ENCODE measurements at places on chromosomes 11 and 22.

GRCh38 chr11:1047595-1048156 is 11.2 kb upstream of the MUC6 start:
- H3K4me3 ChIP-seq = no peak overlapping the region
- 0 out of 2 replicates have a peak, but pooled peaks cover 5% of the 10 kb centered on the region for H3K4me1 ChIP-seq
- no peak overlapping the region for H3K27ac ChIP-seq
- no peaks in the 10 kb centered on the region for H3K36me3 ChIP-seq
- DNase-seq = no peak

DNA sequence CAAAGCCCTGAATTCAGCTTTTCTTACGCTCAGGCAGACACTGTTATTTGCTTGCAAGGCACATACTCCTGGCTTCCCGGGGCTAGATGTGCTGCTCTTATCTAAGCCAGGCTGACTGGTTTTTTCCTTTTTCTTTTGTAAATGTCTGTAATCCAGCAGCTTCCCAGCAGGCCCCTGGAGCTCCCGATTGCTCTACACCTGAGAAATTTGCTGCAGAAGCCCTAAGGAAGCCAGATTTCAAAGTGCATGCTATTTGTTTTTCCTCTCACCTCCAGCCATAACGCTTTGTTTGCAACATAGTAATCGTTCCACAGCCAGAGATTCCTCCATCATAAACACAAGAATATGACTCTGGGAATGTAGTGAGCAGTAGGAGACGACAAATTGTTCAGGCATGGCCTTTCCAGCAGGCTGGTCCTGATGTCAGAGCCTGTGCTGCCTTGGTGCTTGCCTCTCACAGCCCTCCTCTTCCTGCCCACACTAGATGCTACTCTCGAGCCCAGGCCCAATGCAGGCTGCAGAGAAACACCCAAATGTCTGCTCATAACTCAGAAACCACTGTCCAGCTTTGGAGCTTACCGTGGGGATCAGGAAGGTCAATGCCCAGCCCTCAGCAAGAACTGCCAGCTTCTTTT is 54.7 kb upstream of the SLC6A5 start:
- H3K27me3 ChIP-seq = no peaks in the 10 kb centered on the region
- H3K27ac ChIP-seq = no peak overlapping the region
- H3K4me3 ChIP-seq = no peak overlapping the region
- no peak for DNase-seq
- no peaks in the 10 kb centered on the region for H3K36me3 ChIP-seq
- H3K4me1 ChIP-seq = no peaks in the 10 kb centered on the region

DNA sequence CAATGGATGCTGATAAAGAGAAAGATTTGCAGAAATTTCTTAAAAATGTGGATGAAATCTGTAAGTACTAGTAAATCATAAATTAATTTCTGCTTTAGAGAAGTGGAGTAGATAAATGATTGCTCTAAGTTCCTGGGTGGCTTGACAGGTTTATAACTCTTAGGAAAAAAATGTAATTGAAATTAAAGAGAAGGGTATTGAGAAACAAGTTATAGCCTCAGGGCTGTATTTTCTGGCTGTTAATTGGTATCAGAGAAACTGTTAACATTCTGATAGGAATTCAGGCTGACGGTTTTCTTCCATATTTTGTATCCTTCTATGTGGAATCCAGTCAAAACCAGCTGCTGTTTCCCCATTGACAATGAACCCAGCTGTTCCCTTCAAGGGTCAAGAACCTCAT is 1.9 kb downstream of the TTC12 start:
- no peak overlapping the region for H3K27ac ChIP-seq
- no peak overlapping the region for H3K4me3 ChIP-seq

DNA sequence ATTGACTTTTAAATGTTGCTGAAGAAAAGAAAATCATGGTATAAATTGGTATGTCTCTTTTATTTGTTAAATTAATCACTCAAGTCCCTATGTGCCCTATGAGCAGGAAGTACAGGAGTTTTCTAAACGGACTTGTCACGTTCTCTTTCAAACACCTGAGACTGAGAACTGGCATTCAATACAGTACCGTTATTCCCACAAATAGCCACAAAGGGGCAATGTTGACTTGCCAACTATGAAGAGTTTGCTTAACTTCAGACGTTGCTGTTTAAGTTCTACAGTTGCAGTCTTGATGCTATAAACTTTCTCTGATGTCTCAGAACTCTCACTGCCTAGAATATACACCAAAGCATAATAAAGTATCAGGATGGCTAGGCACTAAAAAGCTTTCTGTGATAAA is 7.6 kb downstream of the OR56A1 start:
- no peaks in the 10 kb centered on the region for H3K4me1 ChIP-seq
- H3K4me3 ChIP-seq = no peak overlapping the region
- no peaks in the 10 kb centered on the region for H3K36me3 ChIP-seq
- DNase-seq = peak; percentile 7

GRCh38 chr22:20867179-20868024 is 8.6 kb downstream of the SNAP29 start:
- no peak for DNase-seq
- no peak overlapping the region for H3K27ac ChIP-seq
- no peak overlapping the region for H3K4me3 ChIP-seq
- peaks cover 63% of the 10 kb centered on the region for H3K36me3 ChIP-seq
- H3K4me1 ChIP-seq = no peaks in the 10 kb centered on the region

- H3K27ac ChIP-seq = no peak overlapping the region
- H3K36me3 ChIP-seq = no peaks in the 10 kb centered on the region
- no peaks in the 10 kb centered on the region for H3K27me3 ChIP-seq
- DNase-seq = no peak
- no peaks in the 10 kb centered on the region for H3K4me1 ChIP-seq
These were observed 640.9 kb downstream of the BRD1 start for GRCh38 chr22:49186762-49187161.

GRCh38 chr11:44784436-44784760 is 57.6 kb downstream of the TSPAN18 start:
- H3K27me3 ChIP-seq = peaks cover 4% of the 10 kb centered on the region
- no peak overlapping the region for H3K4me3 ChIP-seq
- no peaks in the 10 kb centered on the region for H3K36me3 ChIP-seq
- H3K27ac ChIP-seq = no peak overlapping the region

All from DND-41 (cell line).